Central memory CD4-positive, alpha-beta T cell (primary cell): ENCODE measurements at places on chromosomes 3 and 15.

DNA sequence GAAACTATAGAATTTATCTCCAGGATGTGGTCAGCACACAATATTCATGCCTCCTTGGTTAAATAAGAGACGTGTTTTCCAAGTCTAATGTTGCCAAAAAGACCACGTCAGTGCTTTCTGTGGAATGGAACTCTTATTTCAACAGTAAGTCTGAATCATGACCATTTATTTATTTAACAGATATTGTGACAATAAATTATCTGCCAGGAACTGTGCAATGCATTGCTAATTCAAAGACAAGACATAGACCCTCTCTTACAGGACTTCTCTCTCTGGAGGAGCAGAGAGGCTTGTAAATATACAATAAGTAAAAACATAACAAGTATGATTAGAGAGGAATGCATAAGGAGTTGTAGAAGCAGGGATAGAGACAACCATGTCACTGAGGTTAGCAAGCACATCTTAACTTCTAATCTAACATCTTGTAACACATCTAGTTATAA, 227.5 kb downstream of the DTWD1 start:
- DNase-seq: no peak

DNA sequence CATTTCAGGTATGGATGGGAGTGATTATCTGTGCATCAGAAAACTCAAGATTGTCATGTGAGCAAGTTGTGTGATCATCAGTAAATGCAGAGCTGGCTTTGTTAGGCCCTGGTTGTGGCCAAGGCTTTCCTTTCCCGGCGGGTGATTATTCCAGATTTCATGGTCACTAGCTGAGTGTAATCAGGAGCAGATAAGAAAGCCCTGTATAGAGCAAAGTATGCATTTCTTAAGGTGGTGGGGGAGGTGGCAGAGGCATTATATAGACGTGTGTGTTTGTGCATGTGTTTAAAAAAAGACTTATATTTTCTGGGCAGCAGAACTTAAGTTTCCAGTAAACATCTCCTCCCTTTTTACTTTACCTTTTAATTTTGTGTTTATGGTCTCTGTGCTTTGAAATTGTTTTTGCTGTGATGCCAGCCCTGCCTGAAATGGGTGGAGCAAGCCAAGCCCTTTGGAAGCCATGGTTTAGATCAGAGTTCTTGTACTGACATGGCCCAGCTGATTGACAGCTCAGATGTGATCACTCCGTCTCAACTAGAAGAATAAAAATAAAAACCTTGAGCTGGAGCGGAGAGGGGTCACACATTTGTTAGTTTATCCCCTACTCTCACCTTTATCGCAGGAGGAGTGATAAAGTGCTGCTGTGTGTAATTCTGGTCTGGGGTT, 22.2 kb downstream of the SMAD3 start:
- DNase-seq: no peak

DNA sequence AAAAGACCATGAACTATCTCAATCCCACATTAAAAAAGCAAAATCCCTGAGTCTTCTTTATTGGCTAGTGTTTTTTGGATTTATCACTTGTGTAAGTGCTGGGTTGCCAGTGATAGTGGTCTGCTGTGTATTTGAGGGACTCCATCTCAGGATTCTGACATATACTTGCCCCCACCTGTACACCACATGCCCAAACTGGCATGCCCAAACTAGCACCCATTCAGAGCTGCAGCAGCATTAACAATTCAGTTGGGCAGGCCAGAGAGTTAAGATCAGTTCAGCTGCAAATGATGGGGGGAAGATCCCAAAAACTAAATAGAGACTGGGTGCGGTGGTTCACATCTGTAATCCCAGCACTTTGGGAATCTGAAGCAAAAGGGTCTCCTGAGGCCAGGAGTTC, 6.3 kb upstream of the TIPIN start:
- DNase-seq: no peak

GRCh38 chr3:48845170-48845569, 2.5 kb downstream of the PRKAR2A start:
- no peak for DNase-seq

GRCh38 chr15:80758130-80758745, 20.9 kb upstream of the CEMIP start:
- DNase-seq: no peak

DNA sequence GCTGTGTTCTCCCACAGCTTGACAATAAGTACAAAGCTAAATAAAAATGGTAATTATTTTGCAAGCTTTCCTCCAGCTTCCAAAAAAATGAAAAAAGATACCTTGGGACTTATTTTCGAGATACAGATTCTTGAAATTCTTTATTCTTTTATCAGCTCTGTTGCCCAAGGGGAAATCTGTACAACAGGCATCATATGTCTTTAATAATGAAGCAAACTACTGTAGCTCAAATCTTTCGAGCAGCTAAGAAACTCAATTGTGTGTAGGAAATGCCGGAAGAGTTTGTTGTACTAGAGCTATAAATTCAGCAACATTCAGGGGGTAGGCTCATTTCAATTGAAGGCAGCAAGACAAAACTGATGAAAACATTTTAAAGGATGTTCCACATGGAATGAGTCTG, 297.7 kb downstream of the GBE1 start:
- DNase-seq: no peak

GRCh38 chr3:58751235-58751634, 84.7 kb upstream of the FAM3D start:
- DNase-seq: no peak

GRCh38 chr3:60588806-60589205, 662.4 kb downstream of the FHIT start:
- no peak for DNase-seq

DNA sequence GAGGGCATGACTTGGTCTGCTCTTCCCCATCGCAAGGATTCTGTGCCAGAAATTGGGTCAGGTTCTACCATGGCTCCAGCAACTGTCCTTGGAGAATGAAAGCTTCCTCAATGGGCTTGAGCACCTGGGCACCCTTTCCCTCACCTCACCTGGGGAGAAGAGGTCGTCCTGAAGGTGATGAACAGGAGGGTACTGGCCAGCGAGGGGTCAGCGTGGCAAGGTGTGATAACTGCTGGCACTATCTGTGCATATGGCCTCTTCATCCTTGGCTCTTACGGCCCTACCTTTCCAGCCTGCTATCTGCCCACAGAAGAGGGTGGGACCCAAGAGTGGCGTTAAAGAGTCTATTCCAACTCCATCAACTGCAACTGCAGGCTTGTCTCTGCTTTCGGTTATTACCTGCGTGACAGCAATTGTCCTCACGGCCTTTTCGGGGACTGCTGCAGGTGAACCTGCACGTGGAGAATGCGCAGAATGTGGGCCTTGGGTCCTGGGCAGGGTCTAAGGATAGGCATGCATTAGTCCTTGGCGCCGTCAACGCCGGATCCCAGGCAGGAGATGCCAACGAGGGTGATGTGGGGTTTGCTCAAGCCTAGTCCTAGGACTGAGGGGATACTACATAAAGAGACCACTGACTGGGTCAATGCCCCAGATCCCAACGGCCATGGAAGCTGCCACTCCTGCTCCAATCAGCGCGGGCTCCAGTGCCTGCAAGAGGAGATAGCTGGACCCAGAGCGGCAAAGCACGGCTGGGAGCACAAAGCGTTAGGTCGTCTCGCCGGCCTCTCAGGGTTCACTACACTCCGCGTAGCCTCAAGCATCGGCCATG, 625 bp upstream of the RBM15B start:
- DNase-seq: no peak

DNA sequence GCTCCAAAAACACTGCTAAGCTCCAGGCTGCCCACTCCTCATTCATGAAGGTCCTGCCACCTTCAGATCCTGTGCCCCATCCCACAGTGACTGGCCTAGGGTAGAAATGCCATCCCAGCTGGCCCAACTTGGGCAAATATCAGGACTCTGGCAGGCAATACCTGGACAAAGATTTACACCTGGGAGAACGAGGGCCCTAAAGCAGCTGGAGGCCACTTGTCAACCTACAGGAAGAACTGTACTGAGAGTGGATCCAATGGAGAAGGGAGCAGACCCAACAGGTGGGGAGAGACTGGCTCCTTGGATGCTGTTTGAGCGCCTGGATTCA, 57.1 kb upstream of the GATA2 start:
- no peak for DNase-seq

DNA sequence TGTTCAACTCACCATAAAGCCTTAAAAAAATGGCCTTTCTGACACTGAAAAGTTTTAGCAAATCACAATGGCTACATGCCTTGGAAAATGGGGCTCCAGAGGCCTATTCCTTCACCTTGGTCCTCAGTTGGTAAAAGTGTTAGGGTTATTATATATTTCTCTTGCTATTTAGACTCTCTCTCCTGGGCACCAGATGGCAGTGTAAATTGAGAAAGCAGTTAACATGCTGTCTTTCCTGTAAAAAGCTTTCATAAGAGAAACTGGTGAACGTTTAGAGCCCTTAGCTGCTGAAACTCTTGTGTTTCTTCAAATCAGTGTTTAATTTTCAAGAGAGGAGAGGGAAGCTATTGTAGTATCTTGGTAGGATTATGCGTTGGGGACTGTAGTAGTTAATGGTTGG, 89.9 kb downstream of the LRTM1 start:
- DNase-seq: no peak

DNA sequence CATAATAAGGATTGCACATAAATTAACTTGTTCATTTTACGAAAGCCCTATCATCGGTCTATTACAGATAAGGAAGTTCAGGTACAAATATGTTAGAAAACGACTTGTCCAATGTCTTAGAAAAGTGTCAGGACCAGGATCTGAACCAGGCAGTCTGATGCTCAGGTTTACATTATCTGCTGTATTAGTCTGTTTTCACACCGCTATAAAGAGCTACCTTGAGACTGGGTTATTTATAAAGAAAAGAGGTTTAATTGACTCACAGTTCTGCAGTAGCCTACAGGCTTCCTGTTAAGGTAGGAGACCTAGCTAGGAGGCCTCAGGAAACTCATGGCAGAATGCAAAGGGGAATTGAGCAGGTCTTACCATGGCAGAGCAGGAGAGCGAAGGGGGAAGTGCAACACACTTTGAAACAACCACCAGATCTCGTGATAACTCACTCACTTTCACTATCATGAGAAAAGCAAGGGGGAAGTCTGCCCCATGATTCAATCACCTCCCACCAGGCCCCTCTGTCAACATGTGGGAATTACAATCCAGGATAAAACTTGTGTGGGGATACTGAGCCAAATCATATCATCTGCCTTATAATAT, 45.8 kb upstream of the GOLIM4 start:
- DNase-seq: no peak

- DNase-seq: no peak
Observed at GRCh38 chr3:129651435-129652202, 45.1 kb upstream of the PLXND1 start.

DNA sequence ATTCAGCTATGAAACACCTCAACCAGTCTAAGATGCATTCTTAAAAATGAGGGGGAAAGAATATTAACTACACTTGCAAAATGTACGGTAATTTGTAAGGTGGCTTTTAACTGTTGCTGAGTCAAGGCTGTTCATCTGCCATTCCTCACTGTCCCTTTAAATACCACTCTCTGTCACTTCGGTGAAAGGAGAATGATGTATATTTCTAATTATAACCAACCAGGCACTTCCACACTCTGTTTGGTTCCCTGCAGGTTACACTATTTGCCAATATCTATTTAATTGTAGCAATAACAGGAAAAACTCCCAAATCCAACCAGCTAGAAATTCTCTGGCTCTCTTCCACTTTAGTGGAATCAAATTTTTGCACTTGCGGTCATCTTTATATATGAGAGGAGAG, 70.5 kb upstream of the SLCO3A1 start:
- DNase-seq: no peak

DNA sequence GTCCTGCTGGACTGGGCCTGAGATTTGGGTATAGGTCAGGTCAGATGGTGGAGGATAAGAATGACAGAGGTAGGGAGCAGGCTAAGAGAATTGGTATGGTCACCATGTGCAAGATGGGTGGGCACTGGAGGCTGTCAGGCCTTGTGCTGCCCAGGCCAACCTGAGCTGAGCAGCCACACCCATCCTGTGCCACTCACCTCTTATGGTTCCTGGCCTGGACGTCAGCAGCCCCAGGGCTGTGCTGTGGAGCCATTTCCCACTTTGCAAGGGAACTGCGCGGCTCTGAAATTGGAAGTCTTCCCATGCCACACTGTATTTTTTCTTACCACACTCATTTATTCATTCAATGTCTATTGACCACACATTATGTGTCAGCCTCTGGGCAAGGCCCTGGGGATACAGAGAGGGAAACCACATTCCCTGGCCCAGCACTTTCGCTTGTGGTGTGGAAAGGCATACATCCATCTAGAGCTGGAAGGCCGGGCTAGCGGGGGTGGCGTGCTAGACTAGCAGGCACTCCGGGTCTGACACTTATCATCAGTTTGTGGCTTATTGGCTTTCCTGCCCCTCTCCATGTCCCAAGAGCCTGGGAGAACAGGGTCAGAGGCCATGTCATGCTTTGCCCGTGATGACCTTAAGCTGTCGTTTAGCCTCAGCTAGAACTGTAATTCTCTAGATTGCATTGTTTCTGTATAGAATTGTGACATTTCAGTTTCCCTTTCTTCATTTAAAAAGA, 51.1 kb upstream of the POLG start:
- DNase-seq: no peak

GRCh38 chr3:4322635-4323034, 19.5 kb downstream of the SETMAR start:
- no peak for DNase-seq

DNA sequence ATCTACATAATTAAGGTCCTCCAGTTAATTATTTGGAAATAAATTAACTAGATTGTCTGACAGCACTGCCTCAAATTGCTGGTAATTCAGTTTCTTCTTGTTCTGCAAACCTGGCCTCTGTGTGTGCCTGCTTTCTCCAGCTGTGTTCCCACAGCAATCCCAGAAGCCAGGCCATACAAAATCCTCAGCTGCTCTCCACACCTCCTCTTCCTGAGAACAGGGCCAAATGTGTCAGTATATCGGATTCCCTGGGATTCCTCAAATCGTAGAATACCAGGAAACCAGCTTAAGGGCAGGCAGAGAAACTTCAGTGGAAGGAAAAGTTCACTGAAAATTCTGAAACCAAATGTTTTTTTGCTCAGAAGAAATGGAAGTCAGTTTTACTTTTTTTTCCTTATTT, 261.4 kb downstream of the ZMAT3 start:
- DNase-seq: no peak

DNA sequence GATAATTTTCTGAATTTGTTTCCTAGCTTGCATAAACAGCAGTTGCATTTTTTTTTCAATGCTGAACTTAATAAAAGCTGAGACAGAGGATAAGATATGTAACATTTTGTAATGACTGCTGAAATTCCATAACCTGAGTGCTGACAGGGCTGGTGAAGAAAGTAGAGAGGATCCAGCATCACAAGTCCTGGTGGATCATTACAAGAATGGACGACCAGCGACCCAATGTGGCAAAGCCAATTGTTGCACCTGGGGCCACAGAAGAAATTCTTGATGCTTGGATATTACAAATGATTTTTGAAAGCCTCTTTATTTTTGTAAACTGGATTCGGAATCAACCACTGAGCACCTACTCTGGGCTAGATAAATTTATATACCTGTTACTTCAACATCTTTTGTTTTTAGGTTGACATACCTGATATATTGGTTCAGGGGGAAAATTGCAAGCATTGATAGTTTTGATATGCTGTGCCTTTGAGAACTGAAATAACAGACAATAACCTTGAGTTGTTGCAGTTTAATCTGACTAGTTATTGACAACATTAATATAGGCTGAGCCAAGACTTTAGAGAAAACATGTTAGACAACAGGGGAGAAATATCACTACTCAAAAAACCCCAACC, 3.9 kb upstream of the ACTL6A start:
- peak; percentile 13 for DNase-seq

GRCh38 chr3:171874251-171874681, 31.1 kb downstream of the TMEM212 start:
- DNase-seq: no peak

- DNase-seq: no peak
Observed at GRCh38 chr15:65219137-65219536, 7.9 kb upstream of the CILP start.
